ENCODE measurements at places on chromosomes 3 and 15.

GRCh38 chr3:12470111-12470510 lies 14.2 kb upstream of the TSEN2 start:
- DNase-seq: no peak

DNA sequence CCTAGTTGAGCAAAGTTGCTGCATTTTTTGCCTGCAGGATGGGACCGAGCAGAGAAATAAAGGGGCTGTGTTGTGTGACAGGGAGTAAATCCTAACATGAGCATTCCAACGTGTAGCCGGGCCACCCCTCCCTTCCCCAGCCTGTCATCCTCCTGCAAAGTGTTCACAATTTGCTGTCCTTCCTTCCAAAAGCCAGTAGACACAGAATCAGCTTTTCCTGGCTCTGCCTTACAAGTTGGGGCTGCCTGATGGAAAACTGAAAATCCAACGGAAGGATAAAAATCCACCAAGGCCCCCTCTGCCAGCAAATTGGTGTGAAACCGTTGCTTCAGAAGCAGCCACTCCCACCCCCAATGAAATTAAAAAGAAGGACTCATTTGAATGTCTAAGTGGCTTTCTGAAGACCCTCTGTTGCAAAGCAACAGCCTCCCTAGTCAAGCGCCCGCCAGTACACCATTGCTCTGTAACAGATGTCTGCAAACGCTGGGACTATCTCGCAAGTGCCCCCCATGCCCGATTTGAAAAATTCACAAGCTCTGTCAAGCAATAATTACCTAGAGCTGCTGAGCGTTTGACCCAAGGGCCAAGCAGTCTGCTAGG lies 665 bp downstream of the FRMD4B start:
- DNase-seq: peak; percentile 45

GRCh38 chr3:172550347-172550943 lies 27.2 kb upstream of the TNFSF10 start:
- no peak for DNase-seq

- peak; percentile 84 for DNase-seq
Measured at GRCh38 chr3:98732286-98733052, 30.7 kb upstream of the ST3GAL6 start.

GRCh38 chr3:81707996-81708395 lies 53.4 kb downstream of the GBE1 start:
- DNase-seq: no peak

DNA sequence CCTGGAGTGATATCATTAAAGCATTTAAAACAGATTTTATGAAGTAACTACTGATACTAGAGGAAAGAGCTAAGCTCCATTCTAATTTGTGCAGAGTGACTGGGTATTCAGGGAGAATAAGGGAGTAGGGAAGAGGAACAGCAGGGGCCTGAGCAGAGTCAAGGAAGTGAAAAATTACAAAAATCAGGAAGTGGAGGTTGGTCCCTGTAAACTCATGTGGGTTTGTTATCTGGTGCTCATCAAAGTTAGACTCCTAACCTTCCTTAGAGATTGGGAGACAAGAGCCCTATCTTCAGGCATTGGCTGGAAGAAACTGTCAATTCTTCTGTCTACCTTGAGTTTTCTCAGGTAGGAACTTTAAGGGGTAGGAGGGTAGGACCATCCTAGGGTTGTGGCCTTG lies 82.5 kb downstream of the NEK11 start:
- no peak for DNase-seq

- DNase-seq: peak; percentile 48
Measured at GRCh38 chr3:112074616-112075497, 11.3 kb upstream of the C3orf52 start.

GRCh38 chr15:38761681-38762080 lies 197.1 kb upstream of the RASGRP1 start:
- no peak for DNase-seq

- peak; percentile 18 for DNase-seq
Measured at GRCh38 chr3:113128386-113129015, 82.9 kb upstream of the BOC start.

DNA sequence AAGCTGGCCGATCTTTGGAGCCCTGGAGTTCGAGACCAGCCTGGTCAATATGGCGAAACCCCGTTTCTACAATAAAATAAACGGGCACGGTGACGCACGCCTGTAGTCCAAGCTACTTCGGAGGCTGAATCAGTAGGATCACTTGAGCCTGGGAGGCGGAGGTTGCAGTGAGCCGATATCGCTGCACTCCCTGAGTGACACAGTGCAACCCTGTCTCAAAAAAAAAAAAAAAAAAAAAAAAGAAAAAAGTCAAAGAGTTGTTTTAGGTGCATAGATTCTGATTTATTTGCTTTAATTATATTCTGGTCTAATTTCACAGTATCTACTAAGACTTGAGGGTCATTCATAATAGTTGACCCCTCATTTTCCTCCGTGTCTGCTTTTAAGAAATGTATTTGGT lies 1.7 kb downstream of the ARL13B start:
- DNase-seq: no peak

- peak; percentile 61 for DNase-seq
Measured at GRCh38 chr3:43620831-43621655, 768 bp downstream of the ANO10 start.

- DNase-seq: peak; percentile 73
Measured at GRCh38 chr3:157958457-157958856, 147.8 kb downstream of the SHOX2 start.

GRCh38 chr3:197573048-197573767 lies 17.4 kb upstream of the BDH1 start:
- no peak for DNase-seq

GRCh38 chr15:55526559-55527036 lies 18.6 kb upstream of the DNAAF4 start:
- peak; percentile 31 for DNase-seq

GRCh38 chr3:156535162-156535627 lies 19.7 kb downstream of the SSR3 start:
- DNase-seq: peak; percentile 81

DNA sequence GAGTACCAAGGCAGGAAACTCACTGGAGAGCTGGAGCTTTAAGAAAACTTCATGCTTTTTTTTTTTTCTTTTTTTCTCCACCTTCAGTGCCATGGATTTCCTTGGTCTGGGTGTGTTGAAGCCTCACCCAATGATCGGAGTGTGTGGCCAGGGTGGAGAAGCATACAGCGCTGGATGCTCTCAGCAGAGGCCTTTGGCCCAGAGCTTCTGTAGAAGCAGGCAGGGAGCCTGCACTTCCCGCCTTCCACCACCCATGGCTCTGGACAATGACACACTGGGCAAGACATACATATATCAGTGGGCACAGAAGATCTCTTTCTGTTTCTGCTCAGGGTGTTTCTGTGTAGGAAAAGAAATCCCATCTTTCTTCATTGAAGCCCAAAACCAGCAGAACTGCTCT lies 55.8 kb upstream of the ACAD9 start:
- no peak for DNase-seq

DNA sequence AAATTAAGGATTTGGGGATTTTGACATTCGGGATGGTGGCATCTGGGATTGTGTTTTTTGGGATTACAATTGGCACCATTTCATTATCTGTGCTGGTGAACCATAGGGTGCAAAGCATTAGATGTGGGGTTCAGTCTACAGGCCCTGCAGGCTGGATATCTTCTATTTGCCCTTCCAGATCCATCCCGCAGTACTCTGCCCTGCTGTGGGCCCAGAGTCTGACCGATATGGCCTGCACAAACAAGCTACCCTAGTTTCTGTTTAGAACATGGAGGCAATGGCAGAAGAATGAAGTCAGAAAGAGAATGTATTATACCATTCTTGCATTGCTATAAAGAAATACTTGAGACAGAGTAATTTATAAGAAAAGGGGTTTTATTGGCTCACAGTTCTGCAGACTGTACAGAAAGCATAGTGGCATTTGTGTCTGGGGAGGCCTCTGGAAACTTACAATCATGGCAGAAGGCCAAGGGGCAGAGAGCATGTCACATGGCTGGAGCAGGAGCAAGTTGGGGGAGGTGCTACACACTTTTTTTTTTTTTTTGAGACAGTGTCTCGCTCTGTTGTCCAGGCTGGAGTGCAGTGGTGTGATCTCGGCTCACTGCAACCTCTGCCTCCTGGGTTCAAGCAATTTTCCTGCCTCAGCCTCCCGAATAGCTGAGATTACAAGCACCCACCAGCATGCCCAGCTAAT lies 93.7 kb downstream of the NCEH1 start:
- no peak for DNase-seq

GRCh38 chr3:8518138-8518537 lies 16.5 kb downstream of the LMCD1 start:
- no peak for DNase-seq

- no peak for DNase-seq
Measured at GRCh38 chr3:59308684-59309083, 258.9 kb upstream of the CFAP20DC start.

GRCh38 chr3:70531063-70531657 lies 218.7 kb upstream of the MDFIC2 start:
- peak; percentile 84 for DNase-seq

GRCh38 chr3:107315141-107315540 lies 62.1 kb upstream of the CCDC54 start:
- DNase-seq: no peak

GRCh38 chr3:156760333-156760732 lies 65.8 kb upstream of the LEKR1 start:
- DNase-seq: no peak

DNA sequence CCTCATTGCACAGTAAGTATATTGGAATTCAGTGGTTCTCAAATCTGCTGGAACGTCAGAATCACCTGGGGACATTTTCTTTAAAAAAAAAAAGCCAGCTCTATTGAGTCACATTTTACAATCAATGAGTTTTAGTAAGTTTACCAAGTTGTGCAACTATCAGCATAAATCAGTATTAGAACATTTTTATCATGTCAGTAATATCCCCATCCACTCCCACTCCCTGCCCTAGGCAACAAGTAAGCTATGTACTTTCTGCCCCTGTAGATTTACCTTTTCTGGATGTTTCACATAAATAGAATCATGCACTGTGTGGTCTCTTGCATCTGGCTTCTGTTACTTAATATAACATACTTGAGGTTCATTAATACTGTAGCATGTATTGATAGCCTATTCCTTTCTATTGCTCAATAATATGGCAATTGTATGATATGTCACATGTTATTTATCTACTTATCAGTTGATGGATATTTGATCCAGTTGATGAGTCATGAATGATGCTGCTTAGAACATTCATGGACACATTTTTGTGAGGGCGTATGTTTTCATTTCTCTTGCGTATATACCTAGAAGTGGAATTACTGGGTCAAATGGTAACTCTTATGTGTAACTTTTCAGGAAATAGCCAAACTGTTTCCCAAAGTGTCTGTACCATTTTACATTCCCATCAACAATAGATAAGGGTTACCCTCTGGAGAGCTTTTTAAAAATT lies 180.5 kb downstream of the THSD4 start:
- DNase-seq: no peak

GRCh38 chr15:66784174-66784573 lies 82.1 kb downstream of the SMAD6 start:
- DNase-seq: no peak

DNA sequence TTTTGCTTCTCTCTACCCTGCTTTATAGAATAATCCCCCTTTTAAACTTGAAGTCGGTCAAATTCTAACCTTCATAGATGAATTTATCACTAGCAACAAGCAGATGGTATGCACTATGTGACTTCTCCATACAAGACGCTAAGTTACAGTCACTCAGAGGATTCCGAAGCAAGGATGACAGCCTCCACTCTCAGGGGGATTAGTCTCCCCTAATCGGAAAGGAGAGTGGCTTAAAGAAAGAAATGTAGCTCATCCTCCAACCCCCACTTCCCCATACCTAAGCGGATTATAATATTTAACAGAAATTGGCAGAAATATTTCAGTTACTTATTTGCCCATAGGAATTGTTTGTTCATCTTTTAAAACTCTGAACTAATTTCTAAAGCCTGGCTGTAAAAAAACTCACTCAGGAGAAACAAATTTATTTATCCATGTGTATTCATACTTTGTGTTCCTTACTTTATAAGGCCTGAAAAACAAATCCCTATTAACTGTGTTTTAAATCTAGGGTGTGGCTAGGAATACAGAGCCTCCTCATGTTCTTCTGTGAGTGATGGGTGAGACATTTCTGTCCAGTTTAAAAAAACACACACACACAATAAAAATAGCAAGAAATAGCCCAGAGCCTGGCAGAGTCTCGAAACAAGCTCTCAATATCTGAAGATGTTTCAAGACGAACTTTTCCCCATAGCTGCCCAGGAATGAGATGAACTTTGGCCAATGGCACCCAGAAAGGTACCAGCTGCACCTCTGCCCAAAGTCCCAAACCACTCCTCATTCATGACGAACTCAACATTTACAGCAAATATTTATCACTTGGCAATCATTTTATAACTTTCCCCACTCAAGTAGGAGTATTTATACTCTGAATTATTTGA lies 18.7 kb downstream of the SIAH2 start:
- DNase-seq: peak; percentile 61

DNA sequence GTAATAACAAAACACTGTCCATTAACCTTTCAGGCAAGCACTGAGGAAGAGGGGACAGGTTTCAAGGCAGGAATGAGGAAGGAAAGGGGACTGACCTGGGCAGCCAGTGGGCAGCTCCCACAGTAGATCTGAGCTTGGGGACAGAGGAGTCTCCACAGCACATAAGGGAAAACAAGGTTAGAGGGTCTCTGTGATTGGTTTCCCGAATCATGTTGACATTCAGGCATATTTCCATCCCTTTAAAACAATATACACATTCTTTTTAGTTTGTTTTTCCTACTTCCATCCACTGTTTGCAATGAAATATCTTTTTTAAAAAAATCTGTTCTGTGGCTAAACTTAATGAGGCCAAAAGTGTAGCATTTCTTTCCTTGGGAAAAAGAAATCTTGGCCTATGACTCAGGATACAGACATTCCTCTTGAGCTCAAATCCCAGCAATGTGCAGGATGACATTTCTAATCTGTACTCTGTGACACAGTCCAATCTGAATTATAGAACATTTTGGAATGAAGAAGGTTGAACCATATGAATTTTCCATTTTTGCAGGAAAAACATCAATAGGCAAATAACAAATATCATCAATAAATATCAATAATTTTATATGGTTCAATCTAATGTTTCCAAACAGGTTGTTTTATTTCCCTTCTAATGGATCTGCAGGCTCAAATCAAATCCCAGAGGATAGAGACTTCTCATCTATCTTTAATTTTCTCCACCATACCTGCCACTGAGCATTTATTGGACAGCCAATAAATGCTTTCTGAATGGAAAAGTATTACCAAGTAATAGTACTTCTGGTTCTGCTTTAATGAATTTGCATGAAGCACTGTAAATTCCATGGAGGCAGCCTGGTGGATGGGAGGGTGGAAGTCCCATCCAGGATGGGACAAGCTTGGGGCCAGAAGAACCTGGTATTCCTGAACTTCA lies 54.1 kb downstream of the ITGB5 start:
- DNase-seq: no peak

GRCh38 chr15:84889313-84889990 lies 5.0 kb downstream of the SLC28A1 start:
- no peak for DNase-seq

- no peak for DNase-seq
Measured at GRCh38 chr15:79475306-79475705, 43.2 kb downstream of the MINAR1 start.

GRCh38 chr15:72907733-72908132 lies 124.2 kb upstream of the ADPGK start:
- peak; percentile 74 for DNase-seq
